Right renal cortex interstitium (tissue), 3 donors: ENCODE measurements at places on chromosomes 11 and 22.

DNA sequence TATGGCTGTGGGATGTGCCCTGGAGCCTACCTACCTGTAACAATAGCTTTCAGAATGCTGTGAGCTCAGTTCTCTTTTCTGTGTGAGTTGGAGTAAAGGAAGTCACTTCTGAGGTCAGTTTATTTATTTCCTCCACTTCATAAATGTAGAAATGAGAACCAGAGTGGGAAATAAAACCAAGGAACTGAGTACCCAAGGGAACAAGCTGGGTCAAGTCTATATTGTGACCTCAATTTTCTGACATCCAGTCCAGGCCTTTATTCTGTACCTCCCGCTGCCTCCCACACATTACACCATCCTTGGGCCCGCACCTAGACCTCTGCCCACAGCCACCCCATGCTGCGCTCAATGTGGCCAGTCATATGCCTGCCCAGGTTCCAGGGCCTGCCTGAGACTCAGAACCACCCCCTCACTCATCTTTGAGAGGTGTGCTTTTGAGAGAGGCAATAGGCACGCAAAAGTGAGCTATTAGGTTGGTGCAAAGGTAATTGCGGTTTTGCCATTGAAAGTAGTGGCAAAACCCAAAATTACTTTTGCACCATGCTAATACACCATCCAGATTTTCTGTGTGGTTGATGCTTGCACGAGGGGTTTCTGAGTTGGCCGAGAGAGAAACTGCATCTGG is 9.8 kb downstream of the MS4A6E start:
- DNase-seq, result no peak

GRCh38 chr11:123413636-123414035 is 16.4 kb upstream of the GRAMD1B start:
- no peak for DNase-seq

DNA sequence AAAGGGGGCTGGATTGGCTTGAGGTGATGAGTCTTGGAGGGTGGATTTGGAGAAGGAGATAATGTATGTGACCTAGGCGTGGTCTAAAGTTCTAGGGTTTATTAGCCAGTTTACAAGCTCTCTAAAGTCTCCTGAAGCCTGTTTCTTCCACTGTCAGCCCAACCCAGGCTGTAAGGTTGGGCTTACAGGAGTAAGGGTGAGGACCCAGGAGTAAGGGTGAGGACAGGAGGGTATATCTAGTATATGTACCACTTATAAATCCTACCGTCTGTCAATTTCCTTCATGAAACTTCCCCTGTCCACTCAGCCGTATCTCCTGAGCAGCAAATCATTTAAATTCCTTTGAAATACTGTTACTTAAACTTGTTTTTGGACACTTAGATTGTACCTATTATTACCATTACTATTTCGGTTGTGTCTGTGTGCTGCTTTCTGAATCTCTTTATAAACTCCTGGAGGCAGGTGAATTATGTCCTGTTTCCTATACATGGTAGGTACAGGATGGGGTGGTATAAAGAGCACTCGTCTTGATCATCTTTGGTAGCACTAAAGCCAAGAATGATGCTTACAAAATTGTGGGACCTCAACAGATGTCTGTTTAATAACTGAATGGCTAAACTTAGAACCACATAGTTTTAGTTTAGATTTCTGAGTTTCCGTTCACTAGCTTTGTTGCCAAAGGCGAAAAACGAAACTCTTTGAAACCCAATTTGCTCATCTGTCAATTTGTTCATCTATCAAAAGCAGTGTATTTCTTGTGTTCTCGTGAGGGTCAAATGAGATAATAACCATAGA is 192.0 kb downstream of the GRIK4 start:
- no peak for DNase-seq

DNA sequence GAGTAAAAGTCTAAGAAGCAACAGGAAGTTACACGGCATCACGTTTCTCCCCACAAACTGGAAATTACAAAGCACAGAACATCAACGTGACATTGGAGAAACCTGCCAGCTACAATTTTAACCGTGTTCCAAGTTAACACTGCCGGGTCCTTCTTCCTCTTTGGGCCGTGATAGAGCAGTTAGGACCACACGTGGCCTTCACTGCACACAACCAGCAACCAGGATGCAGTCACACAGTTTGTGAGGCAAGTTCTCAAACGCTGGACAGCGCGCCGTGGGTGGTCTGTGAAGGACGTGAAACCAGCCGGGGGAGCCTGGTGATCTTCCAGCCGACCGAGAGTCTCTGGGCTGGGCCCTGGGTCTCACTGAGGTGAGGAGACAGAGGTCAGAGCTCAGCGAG is 14.6 kb downstream of the C11orf21 start:
- DNase-seq, result no peak

DNA sequence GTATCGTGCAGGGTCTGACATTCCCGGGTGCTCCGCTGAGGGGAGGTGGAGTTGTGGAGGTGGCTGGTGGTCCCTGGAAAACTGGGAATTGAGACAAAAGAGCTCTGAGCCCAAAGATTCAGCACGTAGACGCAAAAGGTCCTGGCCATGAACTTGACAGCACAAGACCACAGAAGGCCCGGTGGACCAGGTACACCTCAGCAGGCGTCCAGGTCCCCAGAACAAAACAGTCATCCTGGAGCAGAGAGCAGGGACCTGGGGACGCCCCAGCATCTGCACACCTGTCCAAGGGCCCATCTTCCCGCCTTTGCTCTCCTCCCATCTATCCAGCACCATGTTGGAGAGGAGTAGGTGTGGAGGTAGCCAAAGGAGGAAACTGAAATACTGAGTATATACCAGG is 13.8 kb upstream of the MB start:
- DNase-seq, result no peak

GRCh38 chr22:24502034-24502433 is 6.9 kb downstream of the UPB1 start:
- DNase-seq, result no peak

GRCh38 chr11:46856605-46857343 is 10.7 kb upstream of the CKAP5 start:
- DNase-seq, result no peak

- no peak for DNase-seq
Measured at GRCh38 chr11:98965775-98966174, 55.0 kb upstream of the CNTN5 start.

- DNase-seq, result no peak
Measured at GRCh38 chr22:22983123-22983522, 87.2 kb upstream of the GNAZ start.

- DNase-seq, result no peak
Measured at GRCh38 chr11:128021349-128022006, 565.9 kb downstream of the ETS1 start.

DNA sequence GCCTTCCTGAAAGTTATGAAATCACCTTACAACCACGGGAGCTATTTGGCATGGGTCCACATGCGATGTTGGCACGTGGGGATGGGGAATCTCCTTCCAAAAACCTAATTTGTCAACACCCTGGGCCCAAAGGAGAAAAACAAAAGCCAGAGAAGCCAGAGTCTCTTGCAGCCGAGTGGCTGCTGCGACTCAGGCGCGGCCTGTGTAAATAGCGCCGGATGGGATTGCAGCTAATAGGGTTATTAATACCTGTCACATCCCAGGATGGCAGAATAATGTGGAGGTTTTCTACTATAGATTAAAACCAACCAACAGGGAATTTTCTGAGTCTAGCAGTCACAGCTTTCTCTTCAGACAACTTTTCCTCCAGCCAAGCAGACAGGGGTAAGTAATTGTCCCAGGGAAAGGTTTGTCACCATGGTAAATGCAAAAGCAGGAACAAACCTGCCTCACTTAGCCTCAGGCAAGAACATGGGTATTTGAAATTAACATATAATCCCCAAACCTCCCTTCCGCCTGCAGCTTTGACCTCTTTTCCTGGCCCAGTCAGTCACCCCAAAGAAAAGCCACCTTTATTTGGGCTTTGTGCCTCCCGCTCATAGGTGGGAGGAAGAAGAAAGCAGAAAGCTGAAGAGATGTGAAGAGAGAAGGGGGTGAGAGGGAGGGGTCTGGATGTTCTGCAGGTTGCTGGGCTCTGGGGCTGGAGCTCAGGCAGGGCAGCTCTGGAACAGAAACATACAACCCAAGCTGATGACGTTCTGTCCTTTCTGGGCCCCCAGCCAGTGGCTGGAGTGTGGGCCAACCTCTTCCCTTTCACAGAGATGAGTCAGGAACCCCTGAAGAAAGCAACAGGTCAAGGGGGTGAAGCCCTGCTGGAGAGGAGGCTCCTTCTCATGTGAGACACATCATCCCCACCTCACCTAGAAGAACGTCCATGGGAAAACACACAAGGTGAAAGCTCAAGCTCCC is 376.5 kb downstream of the NXPE2 start:
- no peak for DNase-seq

DNA sequence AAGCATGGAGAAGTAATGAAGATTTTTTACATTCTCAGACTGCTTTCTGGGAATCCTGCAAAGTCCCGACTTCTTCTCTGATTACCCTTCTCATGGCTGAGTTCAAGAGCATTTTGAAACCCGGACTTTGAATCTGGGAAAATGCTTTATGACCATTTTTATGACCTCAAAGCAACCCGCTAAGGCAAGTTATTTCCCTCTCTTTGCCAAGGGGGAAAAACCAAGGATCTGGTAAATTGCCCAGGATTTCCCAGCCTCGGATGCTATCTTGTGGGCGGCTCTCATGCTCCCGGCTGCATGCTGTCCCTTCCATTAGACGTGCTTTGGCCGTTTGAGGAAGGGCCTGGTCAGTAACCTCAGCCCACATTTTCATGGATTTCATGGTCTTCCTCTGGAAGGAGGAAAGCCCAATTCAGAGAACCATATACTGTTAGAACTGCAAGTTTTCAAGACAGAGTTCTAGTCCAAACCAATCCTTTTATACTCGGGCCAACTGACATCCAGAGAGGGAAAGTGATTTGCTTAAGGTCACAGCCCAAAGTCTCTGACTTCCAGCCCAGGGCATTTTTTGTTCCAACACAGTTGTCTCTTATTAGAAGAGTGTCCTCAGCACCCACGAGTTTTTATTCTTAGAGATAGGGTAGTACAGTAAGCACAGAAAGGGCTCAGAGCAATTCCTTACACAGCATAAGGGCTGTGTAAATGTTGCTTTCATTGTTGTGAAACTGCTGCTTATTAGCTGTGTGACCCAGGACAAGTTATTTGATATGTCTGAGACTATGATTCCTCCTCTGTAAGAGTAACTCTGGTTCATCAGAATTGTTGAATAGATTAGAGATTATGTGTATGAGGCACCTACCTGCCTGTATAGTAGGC is 77.4 kb downstream of the NAV2 start:
- DNase-seq, result no peak

- no peak for DNase-seq
Measured at GRCh38 chr11:12289667-12290476, 87.5 kb upstream of the PARVA start.

DNA sequence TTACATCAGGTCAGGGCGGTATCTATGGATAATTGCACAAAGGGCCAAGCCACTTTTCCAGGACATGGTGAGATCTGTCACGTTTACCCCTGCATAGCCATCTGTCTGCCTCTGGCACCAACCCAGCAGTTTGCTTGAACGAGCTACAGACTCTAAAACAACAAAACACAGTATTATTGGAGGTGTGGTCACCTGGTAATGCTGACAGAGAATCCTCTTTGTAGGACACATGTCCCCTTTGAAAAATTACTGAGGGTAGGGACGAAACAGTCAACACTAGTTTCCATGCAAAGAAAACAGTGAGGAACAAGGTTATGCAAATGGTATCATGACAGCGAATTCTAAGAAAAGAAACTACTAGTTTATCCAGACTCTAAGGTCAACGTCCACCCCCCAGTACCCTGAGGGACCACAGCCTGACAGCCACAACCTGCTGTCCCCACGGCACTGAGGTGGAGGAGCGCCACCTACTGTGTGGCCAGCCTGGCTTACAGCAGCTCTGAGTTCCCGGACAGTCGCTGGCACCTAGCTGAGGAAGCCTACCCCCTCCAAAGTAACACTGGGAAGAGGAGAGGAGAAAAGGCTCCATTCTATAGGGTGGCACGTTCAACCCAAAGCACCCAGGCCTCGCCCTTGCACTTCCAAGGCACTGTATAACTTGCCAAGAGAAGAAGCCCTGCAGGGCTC is 117.4 kb upstream of the BID start:
- no peak for DNase-seq
